ENCODE measurements at places on chromosomes 11 and 22. TPM values are rescaled to one million over a fixed set of nuclear protein-coding genes. Genes with fewer than 3 reads are reported as not detected.

GRCh38 chr11:67379061-67380058 lies 6.0 kb upstream of the CLCF1 start:
- DNase-seq = no peak
- no peak overlapping the region for H3K27ac ChIP-seq
- peaks cover 2% of the 10 kb centered on the region for H3K27me3 ChIP-seq
- no peaks in the 10 kb centered on the region for H3K36me3 ChIP-seq
- peaks cover 11% of the 10 kb centered on the region for H3K4me1 ChIP-seq

DNA sequence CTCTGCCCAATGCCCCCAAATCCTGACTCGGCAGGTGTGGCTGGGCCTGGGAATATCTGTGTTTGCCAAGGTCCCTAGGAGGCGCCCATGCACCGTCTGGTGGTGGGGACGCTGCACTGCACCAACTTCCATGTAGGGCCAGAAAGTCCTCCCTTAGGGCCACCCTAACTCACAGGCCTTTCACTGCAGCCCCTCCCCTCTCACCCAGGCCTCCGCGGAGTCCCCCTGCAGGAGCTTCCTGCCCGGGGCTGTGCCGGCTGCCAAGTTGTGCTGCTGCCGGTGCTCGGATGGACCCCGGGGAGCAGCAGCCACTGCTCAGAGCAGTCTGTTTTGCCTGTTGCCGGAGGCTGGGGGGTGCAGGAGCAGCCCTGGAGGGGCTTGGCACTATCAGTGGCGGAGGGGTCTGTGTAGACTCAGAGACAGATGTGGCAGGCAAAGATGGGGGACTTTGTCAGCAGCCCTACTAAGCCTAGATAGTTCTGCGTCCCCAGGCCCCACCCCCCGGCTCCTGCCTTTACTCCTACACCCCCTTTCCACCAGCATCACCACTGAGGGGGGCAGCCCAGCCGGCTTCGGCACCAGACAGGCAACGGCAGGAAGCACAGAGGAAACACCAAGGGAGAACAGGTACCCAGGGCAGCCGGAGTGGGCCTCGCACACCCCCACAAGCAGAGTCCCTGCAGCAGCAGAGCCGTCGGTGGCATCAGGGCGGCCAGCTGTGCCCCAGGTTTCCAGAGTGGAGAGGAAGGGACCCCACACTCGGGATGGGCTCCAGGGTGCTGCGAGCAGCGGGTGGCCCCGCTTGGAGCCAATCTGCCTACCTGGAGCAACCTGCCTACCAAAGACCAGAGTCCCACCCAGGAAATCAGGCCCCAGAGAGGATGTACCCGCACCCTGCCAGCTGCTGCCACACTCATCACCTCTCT lies 124.3 kb downstream of the TRIM29 start:
- DNase-seq = peak; percentile 16
- H3K4me1 ChIP-seq = no peaks in the 10 kb centered on the region
- H3K27ac ChIP-seq = no peak overlapping the region
- H3K4me3 ChIP-seq = no peak overlapping the region
- no peaks in the 10 kb centered on the region for H3K36me3 ChIP-seq

DNA sequence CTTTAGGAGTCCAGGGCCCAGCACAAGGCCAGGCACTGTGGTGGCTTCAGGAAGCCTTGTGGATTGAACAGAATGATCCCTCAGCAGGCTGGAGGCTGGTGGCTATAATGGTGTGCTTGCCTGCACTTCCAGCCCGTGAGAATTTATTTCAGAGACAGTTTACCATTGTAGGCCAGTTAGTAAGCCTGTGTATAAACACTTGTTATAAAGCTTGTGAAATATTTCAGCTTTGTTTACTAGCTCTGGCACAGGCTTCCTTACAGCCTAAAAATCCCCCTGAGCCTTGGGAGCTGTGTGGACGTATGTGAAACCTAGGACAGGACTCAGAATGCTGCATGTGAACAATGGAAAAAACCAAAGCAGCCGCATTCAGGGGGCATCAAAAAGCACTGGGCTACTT lies 26.6 kb upstream of the ACER3 start:
- H3K27ac ChIP-seq = no peak overlapping the region
- H3K36me3 ChIP-seq = no peaks in the 10 kb centered on the region
- H3K4me3 ChIP-seq = no peak overlapping the region
- peaks cover 3% of the 10 kb centered on the region for H3K27me3 ChIP-seq

GRCh38 chr11:61201476-61201875 lies 1.8 kb upstream of the PGA3 start:
- H3K27ac ChIP-seq = no peak overlapping the region
- DNase-seq = no peak
- H3K27me3 ChIP-seq = peaks cover 14% of the 10 kb centered on the region
- no peaks in the 10 kb centered on the region for H3K36me3 ChIP-seq
- H3K4me1 ChIP-seq = no peaks in the 10 kb centered on the region
- H3K4me3 ChIP-seq = no peak overlapping the region

GRCh38 chr11:9138612-9139579 lies 47.5 kb upstream of the SCUBE2 start:
- peak overlapping the region; percentile 68 for H3K27ac ChIP-seq
- peak; percentile 64 for DNase-seq
- H3K36me3 ChIP-seq = peaks cover 10% of the 10 kb centered on the region
- H3K27me3 ChIP-seq = no peaks in the 10 kb centered on the region
- no peak overlapping the region for H3K4me3 ChIP-seq

DNA sequence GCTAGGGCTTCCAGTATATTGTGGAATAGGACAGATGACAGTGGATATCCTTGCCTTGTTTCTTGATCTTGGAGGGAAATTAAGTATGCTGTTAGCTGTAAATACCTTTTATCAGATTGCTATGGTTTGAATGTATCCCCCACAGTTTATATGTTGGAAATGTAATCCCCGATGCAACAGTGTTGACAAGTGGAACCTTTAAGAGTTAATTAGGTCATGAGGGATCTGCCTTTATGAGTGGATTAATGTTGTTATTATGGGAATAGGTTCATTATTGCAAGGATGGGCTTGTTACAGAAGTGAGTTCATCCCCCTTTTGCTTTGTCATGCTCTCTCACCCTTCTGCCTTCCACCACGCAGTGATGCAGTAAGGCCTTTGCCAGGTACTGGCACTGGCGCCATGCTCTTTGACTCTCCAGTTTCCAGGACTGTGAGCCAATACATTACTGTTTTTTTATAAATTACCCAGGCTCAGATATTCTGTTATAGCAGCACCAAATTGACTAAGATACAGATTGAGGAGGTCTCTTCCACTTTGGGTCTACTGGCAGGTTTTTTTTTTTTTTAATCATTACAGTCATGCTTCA lies 16.4 kb downstream of the CABIN1 start:
- DNase-seq = no peak
- H3K4me3 ChIP-seq = no peak overlapping the region
- H3K27ac ChIP-seq = no peak overlapping the region
- H3K4me1 ChIP-seq = peaks cover 40% of the 10 kb centered on the region
- no peaks in the 10 kb centered on the region for H3K27me3 ChIP-seq

BTBD18 gene
- not detected for total RNA-seq

C11orf91 gene
- not detected for total RNA-seq

DNA sequence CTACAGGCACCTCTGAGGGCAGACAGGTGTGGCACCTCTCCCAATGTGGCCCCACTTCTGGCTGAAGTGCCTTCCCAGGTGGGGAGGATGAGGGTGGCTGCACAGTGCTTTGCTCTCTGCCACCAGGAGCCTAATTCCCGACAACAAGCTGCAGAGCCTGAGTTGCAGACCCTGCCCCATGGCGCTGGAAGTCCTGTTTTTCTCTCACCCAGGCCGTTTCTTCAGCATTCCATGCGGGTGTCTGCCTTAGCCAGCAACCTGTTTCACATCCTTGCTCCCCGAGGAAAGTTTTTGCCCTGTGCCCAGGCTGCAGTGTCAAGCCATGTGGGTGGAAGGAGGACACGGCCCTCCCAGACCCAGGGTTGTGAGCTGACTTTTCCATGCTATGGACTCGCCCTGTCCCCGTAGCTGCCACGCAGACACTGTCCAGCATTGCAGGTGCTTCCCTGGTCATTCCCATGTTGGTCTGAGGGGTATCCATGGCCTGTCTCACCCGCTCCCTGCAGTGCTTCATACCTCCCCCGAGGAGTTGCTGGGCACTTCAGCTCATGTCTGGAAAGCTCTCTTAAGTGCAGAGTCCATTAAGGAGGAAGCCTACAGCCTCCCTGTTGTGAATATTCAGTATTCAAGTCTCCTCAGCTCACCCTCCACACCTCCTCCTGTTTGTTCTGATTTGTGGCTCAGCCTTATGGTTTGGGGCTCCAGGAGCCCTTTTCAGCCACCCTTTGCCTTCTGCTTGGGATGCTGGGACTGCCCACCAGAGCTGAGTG lies 2.9 kb downstream of the DAGLA start:
- DNase-seq = no peak
- no peak overlapping the region for H3K4me3 ChIP-seq
- H3K4me1 ChIP-seq = peaks cover 4% of the 10 kb centered on the region
- H3K27me3 ChIP-seq = peaks cover 5% of the 10 kb centered on the region
- no peak overlapping the region for H3K27ac ChIP-seq

RSF1 gene
- total RNA-seq = 48.7 TPM

GRCh38 chr22:49752598-49753091 lies 75.0 kb downstream of the BRD1 start:
- no peak overlapping the region for H3K4me3 ChIP-seq
- H3K36me3 ChIP-seq = no peaks in the 10 kb centered on the region
- no peak overlapping the region for H3K27ac ChIP-seq
- no peaks in the 10 kb centered on the region for H3K4me1 ChIP-seq
- DNase-seq = no peak

DNA sequence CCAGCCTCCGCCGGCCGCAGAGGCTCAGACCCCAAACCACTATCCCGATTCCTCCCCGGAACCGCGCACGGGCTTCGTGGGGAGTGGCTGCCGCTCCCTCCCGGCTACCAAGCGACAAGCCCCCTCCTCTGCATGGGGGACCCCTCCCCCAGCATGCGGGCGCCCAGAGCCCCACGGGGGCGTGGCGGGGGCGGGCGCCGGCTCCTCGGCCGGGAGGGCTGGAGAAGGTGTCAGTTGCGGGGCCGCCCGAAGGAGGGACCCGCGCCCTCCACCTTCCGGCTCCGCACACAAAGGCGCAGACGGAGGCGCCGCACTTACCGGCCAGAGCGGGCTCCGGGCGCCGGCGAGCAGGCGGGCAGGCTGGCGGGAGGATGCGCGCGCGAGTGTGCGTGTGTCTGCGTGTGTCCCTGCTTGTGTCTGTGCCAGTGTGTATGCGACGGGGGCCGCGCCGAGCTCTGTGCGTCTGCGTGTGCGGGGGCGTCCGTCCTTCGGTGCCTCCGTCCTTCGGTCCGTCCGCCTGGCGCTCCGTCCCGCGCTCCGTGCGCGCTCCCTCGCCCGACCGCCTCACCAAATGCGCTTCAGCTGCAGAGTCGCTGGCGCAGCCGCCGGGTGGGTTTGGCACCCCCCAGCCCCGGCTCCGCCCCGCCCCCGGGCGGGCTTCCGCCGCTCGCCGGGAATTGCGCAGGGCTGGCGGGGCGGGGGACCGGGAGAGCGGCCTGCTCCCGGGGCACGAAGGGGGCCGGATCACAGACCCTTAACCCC lies at the start of gene PTPN5:
Gene PTPN5, minus strand, starts transcription at position 592 of the 762 bp plus-strand sequence. CDS start 19,840 bp downstream, outside the sequence.
- H3K36me3 ChIP-seq = no peaks in the 10 kb centered on the region
- peaks cover 3% of the 10 kb centered on the region for H3K4me1 ChIP-seq
- H3K27ac ChIP-seq = no peak within 1 kb of the TSS
- no peak for DNase-seq
- H3K27me3 ChIP-seq = peaks cover 39% of the 10 kb centered on the region

- H3K4me1 ChIP-seq = peaks cover 9% of the 10 kb centered on the region
- DNase-seq = no peak
- peaks cover 22% of the 10 kb centered on the region for H3K27me3 ChIP-seq
- no peaks in the 10 kb centered on the region for H3K36me3 ChIP-seq
These were observed 1.2 kb downstream of the SLC22A25 start for GRCh38 chr11:63242089-63242781.

DNA sequence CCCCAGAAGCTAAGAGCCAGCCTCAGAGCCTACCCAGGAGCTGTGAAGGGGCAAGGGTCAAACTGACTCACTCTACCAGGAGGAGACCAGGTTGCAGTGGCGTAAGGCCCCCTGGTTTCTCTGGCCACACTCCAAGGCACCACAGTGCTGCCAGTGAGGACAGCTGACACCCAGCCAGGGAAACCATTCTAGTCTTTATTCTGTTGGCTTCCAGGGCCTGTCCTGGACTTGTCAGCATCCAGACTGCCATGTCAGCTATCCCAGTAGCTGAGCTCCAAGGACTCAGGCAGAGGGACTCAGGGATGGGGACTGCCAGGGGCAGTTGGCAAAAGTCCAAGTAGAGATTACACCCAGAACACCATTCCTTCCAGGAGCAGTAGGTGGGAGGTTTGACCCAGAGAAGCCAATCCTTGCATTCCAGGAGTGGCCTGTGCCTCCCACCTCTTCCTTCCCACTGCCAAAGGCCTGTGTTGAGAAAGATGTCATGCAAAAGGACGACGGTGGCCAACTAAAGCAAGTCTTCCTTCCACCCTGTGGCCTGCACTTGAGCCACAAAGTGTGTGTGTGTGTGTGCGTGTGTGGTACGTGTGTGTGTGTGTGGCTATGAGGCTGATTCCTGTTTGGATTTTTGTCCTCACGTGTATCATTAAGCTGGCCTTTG lies 3.6 kb upstream of the MAPK8IP1 start:
- no peaks in the 10 kb centered on the region for H3K27me3 ChIP-seq
- H3K4me1 ChIP-seq = peaks cover 9% of the 10 kb centered on the region
- H3K27ac ChIP-seq = no peak overlapping the region
- H3K4me3 ChIP-seq = no peak overlapping the region
- H3K36me3 ChIP-seq = peaks cover 21% of the 10 kb centered on the region
- no peak for DNase-seq

DNA sequence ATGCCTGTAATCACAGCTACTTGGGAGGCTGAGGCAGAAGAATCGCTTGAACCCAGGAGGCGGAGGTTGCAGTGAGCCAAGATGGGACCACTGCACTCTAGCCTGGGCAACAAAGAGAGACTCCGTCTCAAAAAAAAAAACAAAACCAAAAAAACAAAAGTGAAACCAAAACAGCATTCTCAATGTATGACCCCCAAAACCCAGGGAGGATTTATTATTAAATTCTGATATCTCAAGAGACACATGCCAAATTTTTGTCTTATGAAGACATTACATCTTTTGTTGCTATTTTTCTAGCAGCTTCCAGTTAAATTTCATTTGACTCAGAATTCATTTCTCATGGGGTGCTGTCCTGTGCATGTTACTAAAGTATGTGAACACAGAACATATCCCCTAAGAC lies 3.0 kb upstream of the YPEL4 start:
- no peak overlapping the region for H3K4me3 ChIP-seq
- no peak for DNase-seq
- peaks cover 2% of the 10 kb centered on the region for H3K36me3 ChIP-seq
- peaks cover 12% of the 10 kb centered on the region for H3K27me3 ChIP-seq
- H3K4me1 ChIP-seq = peaks cover 37% of the 10 kb centered on the region
- peak overlapping the region; percentile 18 for H3K27ac ChIP-seq

- DNase-seq = peak; percentile 67
- peaks cover 33% of the 10 kb centered on the region for H3K36me3 ChIP-seq
- H3K27ac ChIP-seq = peak overlapping the region; percentile 86
These were observed 639 bp downstream of the INCENP start for GRCh38 chr11:62124186-62125113.

GRCh38 chr11:43223026-43223425 lies 88.8 kb upstream of the API5 start:
- no peaks in the 10 kb centered on the region for H3K27me3 ChIP-seq
- H3K27ac ChIP-seq = no peak overlapping the region
- H3K36me3 ChIP-seq = no peaks in the 10 kb centered on the region
- H3K4me3 ChIP-seq = no peak overlapping the region
- no peak for DNase-seq

GRCh38 chr22:35313311-35314121 lies 13.8 kb downstream of the TOM1 start:
- H3K4me3 ChIP-seq = no peak overlapping the region
- peaks cover 73% of the 10 kb centered on the region for H3K4me1 ChIP-seq
- H3K27me3 ChIP-seq = no peaks in the 10 kb centered on the region
- peak overlapping the region; percentile 56 for H3K27ac ChIP-seq
- peaks cover 5% of the 10 kb centered on the region for H3K36me3 ChIP-seq
- peak; percentile 70 for DNase-seq

GRCh38 chr22:35426801-35427140 lies 26.8 kb downstream of the MCM5 start:
- peaks cover 54% of the 10 kb centered on the region for H3K36me3 ChIP-seq
- no peak for DNase-seq
- no peak overlapping the region for H3K27ac ChIP-seq
- H3K4me1 ChIP-seq = no peaks in the 10 kb centered on the region

Data from activated CD4-positive, alpha-beta memory T cell treated with anti-CD3 and anti-CD28 coated beads for 36 hours (primary cell).